ENCODE measurements at places on chromosomes 4 and X.

- DNase-seq: no peak
These were observed 5.8 kb upstream of the CDKN2AIP start for GRCh38 chr4:183438458-183439113.

- DNase-seq: no peak
These were observed 1.4 kb downstream of the PGM2 start for GRCh38 chr4:37827802-37828321.

DNA sequence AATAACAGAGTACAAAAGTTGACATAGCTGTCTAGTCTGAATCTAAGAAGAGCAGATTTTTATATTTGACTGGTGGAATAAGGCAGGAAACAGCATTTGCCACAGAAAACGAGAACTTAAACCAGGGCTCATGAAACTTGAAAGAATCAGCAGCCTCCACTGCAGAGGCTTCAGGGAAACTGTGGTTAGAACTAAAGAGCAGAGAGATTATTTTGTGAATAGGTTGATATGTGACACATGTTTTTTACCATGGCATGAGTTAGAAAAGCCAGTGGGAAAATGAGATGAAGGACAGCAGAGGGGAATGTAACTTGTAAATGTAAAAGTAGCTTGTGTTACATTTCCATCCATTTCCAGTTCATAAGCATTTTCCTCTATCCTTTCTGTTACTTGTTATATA lies 63.7 kb upstream of the CAMK2D start:
- DNase-seq: no peak

DNA sequence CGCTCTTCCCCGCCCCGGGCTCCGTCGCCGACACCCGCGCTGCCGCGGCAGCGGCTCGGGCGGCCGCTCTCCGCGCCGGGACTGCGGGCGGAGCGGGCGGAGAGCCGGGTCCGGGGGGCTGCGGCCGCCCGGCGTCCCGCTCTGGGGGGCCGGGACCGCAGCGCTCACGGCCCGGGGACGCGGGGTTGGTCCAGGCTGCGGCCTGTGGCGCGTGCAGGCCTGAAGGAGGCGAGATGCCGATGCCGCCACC lies 492 bp downstream of the GALNT7 start:
- DNase-seq: no peak

Measured in muscle of back (tissue), 13 donors.